Stimulated activated naive CD4-positive, alpha-beta T cell treated with Interleukin-2 at 50 U/mL for 16 hours (primary cell): ENCODE measurements at places on chromosomes 12 and 14.

GRCh38 chr12:31206038-31206670, 119.8 kb downstream of the SINHCAF start:
- no peak for DNase-seq

DNA sequence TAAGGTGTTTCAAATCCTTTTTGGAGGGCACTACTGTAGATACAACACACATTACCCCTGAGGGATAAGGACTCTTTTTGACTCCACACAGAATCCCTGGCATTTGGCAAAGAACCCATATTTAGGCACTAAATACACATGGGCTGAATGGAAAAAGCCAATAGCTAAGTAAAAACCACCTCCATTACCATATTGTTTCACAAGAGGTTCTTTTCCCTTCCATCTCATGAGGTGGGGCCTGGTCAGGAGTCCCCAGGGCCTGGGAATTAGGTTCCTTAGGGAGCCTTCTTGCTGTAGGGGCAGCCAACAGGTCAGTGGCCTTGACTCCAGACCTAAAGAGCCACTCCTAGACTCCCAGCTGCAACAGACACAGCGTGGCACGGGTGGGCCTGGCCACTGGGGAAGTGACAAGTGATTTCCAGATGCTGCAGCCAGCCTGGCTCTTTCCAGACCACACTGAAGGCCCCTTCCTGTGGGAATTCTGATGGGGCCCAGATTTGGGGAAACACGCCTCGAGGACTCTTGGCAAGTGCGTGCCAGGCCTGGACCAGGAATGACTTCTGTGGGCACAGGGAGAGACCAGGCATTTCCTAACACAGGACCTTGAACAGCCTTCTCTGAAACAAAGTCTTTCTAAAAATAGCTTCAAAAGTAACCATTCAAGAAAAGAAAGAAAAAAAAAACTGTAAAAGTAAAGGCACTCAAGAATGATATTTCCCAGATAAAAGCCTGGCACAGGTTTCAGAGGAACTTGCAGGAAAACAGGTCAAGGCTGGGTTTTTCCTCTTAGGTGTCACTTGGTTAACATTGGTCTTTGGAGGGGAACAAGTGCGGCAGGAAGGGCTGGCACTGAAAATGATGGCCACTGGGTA, 18.1 kb downstream of the SSH1 start:
- DNase-seq: no peak

DNA sequence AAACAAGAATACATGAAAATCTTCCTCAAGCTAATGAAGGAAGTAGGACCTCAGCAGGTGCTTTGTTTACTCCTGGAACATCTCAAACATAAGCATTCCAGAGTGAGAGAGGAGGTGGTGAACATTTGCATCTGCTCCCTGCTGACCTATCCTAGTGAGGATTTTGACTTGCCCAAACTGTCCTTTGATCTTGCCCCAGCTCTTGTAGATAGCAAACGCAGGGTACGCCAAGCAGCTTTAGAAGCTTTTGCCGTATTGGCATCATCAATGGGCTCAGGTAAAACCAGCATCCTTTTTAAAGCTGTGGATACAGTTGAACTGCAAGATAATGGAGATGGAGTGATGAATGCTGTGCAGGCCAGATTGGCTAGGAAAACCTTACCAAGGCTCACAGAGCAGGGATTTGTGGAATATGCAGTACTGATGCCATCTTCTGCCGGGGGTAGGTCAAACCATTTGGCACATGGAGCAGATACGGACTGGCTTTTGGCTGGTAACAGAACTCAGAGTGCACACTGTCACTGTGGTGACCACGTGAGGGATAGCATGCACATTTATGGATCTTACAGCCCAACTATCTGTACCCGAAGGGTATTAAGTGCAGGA, 1.9 kb downstream of the TOGARAM1 start:
- DNase-seq: no peak

DNA sequence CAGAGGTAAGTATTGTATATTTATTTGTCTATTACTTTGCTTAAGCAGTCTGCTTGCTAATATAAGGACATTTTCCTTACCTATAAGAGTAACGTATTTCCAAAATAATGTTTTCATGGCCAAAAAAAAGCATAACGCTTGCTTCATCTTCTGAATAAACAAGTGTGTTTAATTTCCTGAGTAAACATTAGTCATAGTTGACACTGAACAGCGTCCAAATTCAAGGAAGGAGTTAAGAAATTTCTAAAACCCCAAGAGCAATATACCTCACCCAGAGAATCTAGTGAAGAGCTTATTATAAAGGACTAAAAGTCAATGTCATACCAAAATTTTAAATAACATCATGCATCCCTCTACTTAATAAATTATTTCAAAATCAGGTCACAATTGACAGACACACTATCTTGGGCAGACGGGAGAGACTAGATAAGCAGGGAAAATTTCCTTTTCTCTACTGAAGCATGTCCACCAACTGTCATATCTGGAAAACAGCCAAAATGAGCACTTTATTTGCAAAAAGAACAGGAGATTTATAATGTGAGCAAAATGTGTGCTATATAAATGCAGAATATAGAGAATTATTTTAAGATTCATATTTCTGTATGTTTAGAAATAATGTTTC, 25.1 kb downstream of the ANKS1B start:
- no peak for DNase-seq
